T-cell (primary cell): ENCODE measurements at places on chromosomes 3 and 15.

DNA sequence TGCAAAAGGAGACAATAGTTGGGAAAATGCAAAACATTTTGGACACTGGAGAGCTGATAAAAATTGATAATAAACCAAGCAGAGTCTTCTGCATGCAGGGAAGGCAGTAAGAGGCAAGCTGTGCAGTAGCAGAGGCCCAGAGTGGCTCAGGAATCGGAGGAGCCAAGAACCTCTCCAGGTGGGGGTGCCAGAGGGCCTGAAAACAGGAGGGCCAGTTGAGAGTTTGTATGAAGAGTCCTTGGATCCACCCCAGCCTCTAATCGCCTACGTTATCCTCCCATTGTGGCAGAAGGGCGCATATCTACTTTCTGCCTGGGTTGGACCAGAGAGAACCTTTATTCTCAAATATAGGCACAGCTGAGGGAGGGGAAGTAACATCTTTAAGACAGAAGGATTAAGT is 48.9 kb upstream of the RBP1 start:
- no peaks in the 10 kb centered on the region for H3K36me3 ChIP-seq
- no peak overlapping the region for H3K4me3 ChIP-seq
- no peaks in the 10 kb centered on the region for H3K27me3 ChIP-seq

DNA sequence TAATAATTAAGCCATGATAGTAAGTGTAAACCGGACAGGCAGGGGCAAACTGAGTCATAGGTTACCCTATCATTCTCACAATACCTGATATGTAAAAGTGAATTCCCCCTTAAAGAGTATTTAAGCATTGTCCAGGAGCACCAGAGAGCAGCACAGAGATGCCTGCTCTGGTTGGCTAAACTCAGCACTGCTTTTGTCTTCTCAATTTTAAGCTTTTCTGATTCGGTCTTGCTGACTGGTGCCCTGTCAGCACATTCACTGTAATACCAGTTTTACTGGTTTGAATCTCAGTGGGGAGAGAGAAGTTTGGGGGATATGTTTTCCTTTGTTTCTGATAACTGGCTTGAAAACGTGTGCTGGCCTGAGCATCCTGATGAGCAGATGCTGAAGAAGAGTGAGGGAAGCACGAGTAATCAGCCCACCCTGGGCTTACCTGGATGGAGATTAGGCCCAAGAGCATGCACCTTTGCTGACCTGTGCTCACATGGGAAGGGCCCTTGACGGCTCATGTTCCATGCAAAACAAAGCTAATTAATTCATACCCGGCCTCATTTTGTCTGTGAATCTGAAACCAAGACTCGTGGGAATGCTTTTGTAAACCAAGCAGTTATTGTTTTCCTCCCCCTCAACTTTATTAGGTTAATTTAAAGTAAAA is 208.5 kb upstream of the MRPL3 start:
- no peak for DNase-seq
- no peaks in the 10 kb centered on the region for H3K27me3 ChIP-seq
- H3K4me3 ChIP-seq: no peak overlapping the region
- no peaks in the 10 kb centered on the region for H3K36me3 ChIP-seq
- H3K27ac ChIP-seq: no peak overlapping the region

GRCh38 chr15:63373330-63373729 is 8.3 kb downstream of the CA12 start:
- peaks cover 2% of the 10 kb centered on the region for H3K4me1 ChIP-seq
- no peak for DNase-seq
- peaks cover 19% of the 10 kb centered on the region for H3K27me3 ChIP-seq
- no peaks in the 10 kb centered on the region for H3K36me3 ChIP-seq

DNA sequence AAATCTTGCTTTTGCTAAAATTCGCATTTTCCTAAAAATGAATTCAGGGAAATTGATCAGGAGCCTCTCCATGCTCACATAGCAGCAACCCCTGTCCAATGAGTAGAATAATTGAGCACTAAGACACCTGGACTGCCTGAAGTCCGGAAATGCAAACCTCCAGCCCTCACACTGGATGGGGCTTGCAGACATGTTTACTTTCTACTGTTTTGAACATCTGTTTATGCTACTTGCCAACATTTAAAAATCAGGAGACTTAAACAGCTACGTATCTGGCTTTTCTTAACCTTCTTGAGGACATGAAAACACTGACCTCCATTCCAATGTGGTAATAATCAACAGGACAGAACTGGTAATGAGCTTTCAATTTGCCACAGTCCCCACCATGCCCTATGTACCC is 184.4 kb downstream of the SHOX2 start:
- H3K4me1 ChIP-seq: no peaks in the 10 kb centered on the region
- H3K36me3 ChIP-seq: no peaks in the 10 kb centered on the region
- H3K4me3 ChIP-seq: no peak overlapping the region
- H3K27ac ChIP-seq: no peak overlapping the region
